CD4-positive, alpha-beta T cell treated with Interleukin-4 for 4 hours (primary cell): ENCODE measurements at places on chromosomes 1 and 21.

DNA sequence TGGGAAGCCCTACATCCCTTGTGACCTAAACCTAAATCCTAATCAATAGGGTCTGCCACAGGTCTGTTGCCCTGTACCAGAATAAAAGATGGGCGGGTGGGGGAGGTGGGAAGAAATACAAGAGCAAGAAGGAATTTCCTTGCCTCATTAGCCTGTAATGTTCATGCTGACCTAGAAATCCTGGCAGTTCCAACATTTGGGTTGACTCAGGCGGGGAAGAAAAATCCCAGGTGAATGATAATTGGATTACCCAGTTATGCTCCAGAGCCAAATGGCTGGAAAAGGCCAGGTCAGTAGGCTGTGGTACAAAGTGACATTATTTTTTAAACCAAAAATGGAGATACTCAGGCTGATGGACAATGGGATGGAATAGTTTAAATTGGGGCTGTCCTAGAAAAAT is 27.3 kb upstream of the A3GALT2 start:
- no peak for DNase-seq

- no peak for DNase-seq
These were observed 2.9 kb downstream of the CD247 start for GRCh38 chr1:167515461-167515860.

GRCh38 chr1:246404078-246404477 is 103.0 kb downstream of the SMYD3 start:
- DNase-seq: no peak

DNA sequence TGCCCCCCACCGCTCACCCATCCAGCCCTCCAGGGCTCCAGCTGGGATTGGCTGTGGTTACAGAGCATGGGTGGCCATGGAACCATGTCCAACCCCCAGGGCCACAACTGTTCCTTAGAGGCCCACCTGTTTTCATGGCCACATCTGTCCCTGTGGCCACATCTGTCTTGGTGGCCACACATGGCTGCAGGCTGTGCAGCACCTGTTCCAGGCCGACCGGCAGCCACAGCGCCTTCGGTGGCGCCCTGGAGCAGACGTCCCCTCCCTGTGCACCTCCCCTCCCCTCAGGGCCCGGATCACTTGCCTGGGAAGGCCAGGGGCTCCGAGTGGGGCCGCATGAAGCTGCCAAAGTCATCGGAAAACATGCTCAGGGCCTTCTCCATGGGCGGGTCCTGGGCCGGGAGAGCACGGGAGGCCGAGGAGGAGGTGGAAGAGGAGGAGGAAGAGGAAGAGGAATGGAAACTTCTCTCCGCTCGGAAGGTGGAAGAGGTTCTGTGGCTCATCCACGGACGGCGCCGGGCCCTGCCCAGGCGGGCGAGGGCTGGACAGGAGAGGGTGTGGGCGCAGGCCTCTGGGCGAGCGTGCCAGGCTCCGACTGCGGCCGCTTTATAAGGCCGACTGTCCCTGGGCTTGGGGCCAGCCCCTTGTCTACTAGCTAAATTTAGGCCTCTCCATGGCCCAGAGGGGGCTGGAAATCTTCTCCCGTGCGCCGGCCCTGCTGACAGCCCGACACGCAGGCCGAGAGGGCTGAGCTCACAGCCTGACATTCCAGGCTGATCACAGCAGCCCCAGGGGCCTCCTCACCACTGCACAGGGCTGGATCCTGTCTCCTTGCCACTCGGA is at the start of gene HSPB7:
HSPB7 (minus strand) TSS at position 583 of the 843 bp plus-strand sequence; CDS start at position 503, 80 bp downstream.
- no peak for DNase-seq

GRCh38 chr1:245108909-245109308 is 45.9 kb upstream of the KIF26B start:
- no peak for DNase-seq

GRCh38 chr21:34971656-34972055 is 77.4 kb downstream of the RUNX1 start:
- DNase-seq: no peak

DNA sequence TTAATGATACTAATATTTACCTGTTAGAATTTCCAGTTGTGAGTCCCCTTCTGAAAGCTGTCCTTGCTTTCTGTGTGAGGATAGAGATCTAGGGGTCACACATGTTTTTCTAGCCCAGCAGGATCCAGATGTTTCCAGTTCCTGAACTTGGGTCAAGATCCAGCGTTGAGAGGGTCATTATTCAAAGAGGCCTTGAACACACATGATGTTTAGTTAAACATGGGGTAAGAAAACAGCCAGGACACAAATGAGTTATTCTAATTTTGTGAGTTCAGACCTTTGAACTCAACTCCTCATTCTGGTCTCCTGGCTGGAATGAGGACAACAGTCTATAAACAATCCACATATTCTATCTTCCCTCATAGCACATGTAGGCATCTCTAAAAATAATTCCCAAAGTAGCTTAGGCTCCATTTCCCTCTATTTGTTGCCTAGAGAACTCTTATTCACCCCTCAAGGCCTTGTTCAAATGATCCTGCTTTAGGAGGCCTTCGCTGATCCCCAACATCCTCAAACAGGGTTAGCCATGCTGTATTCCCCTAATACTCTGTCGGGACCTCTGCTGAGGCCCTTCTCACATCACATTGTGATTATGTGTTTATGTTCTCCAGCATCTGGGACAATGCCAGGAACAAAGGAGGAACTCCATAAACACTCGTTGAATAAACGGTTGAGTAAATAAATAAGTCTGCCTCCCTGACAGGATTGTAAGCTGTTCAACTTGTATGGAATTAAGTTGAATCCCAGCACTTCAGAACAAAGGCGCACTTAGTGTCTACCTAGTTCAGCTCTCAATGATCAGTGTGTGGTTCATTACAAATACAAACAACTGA is 15.0 kb upstream of the KCNN3 start:
- no peak for DNase-seq

DNA sequence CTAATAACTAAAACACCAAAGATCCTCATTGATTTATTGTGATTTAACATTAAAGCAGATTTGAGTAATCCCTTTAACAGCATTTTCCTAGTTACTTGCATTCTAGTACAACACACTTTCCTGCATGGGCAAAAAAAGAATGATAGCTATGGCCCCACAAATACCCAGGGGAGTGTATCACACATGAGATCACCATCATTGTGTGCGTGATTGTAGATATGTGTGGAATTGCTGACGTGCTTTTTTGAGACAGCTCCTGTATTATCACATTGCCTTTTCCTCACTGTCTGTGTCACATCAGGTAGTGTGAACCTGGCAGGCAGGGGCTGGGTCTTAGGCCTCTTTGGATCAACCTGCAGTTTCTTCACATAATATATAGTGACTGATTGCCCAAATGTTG is 48.5 kb upstream of the SAMD13 start:
- DNase-seq: no peak

GRCh38 chr1:183218027-183218618 is 32.1 kb downstream of the LAMC2 start:
- DNase-seq: no peak

- DNase-seq: peak; percentile 68
These were observed 129.5 kb downstream of the TENT5C start for GRCh38 chr1:117735045-117735992.

DNA sequence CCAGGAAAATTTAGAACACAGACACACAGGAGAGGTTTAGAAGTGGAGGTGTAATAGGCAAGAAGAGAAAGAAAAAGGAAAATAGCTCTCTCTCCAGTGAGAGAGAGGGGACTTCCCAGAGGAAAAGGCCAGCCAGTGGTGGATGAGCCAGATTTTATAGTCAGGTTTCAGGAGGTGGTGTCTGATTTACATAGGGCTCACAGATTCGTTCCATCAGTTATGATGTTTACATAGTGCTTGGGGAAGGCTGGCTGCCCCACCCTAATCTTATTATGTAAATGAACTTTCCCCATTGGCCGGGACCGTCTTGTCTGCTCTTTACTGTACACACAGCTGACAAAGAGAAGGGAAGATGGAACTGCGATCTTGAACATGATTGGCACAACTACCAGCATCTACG is 797.3 kb downstream of the PLA2G4A start:
- DNase-seq: no peak

DNA sequence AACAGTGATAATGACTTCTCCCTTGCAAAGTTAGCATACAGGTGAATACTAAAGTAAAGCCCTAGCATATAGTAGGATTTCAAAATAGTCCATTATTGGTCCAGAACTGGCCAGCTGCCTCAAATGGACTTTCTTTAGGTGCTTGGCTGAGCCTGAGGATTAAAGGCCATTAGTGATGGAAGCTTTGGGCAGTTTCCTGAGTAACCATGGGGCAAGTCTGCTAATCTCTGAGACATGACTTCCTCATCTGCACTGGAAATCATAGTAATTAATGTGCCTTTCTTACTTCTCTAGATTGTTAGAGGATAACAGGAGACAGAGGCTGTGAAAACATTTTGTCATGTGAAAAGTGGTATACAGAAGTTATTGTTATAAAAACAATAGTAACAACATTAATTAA is 156.5 kb upstream of the UBE2U start:
- no peak for DNase-seq
